Stimulated activated naive CD4-positive, alpha-beta T cell (primary cell): ENCODE measurements at places on chromosomes 6 and 20.

DNA sequence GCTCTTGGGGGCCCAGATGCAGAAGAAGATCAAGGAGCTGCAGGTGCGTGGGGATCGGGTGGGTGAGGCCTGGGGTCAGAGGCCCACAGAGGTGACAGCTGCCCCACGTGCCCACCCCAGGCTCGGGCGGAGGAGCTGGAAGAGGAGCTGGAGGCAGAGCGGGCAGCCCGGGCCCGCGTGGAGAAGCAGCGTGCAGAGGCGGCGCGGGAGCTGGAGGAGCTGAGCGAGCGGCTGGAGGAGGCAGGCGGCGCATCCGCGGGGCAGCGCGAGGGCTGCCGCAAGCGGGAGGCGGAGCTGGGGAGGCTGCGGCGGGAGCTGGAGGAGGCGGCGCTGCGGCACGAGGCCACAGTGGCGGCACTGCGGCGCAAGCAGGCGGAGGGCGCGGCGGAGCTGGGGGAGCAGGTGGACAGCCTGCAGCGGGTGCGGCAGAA is 41.5 kb downstream of the MYH7B start:
- no peak for DNase-seq

- DNase-seq, result no peak
Measured at GRCh38 chr20:4304601-4305000, 289.2 kb upstream of the RNF24 start.

DNA sequence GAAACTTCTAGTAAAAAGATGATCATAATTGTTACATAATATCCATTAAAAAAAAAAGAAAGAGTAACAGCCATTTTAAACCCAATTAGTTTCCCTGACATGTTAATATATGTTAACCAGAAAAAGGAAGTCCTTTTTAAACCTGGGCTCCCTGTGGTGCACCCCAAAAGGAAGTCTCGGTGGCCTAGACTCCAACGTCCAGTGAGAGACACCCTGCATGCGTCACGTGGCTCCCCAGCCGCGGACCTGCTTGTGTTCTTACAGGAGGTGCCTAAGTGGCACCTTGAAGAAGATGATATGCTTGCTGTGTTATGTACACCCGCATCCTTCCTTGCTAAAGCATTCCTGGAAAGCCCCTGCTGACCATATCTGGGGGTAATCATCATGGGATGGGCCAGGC is 50.1 kb downstream of the FOXC1 start:
- DNase-seq, result no peak

- DNase-seq, result no peak
Measured at GRCh38 chr6:96724641-96725040, 112.6 kb downstream of the GPR63 start.

GRCh38 chr6:107841275-107841670 is 17.2 kb upstream of the SCML4 start:
- no peak for DNase-seq

DNA sequence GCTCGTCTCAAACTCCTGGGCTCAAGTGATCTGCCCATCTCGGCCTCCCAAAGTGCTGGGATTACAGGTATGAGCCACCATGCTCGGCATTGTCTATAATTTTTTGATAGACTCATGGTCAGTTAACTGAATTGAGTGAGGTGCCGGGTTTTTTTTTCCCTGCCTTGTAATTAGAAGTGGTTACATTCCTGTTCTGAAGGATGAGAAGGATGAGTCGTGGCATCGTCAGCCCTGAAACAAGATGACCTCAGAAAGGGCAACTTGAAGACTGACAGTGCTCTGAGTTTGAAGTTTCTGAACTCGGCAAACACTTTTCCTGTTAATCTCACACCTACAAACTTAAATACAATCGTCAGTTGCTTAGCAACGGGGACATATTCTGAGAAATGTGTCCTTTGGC is 158.7 kb upstream of the PDE10A start:
- no peak for DNase-seq

- DNase-seq, result no peak
Measured at GRCh38 chr20:31842471-31843157, 2.8 kb downstream of the FOXS1 start.

- DNase-seq, result no peak
Measured at GRCh38 chr6:144653885-144654505, 368.9 kb downstream of the UTRN start.
